Stimulated activated naive CD4-positive, alpha-beta T cell treated with Interleukin-2 at 50 U/mL for 16 hours (primary cell): ENCODE measurements at places on chromosomes 13 and 19.

DNA sequence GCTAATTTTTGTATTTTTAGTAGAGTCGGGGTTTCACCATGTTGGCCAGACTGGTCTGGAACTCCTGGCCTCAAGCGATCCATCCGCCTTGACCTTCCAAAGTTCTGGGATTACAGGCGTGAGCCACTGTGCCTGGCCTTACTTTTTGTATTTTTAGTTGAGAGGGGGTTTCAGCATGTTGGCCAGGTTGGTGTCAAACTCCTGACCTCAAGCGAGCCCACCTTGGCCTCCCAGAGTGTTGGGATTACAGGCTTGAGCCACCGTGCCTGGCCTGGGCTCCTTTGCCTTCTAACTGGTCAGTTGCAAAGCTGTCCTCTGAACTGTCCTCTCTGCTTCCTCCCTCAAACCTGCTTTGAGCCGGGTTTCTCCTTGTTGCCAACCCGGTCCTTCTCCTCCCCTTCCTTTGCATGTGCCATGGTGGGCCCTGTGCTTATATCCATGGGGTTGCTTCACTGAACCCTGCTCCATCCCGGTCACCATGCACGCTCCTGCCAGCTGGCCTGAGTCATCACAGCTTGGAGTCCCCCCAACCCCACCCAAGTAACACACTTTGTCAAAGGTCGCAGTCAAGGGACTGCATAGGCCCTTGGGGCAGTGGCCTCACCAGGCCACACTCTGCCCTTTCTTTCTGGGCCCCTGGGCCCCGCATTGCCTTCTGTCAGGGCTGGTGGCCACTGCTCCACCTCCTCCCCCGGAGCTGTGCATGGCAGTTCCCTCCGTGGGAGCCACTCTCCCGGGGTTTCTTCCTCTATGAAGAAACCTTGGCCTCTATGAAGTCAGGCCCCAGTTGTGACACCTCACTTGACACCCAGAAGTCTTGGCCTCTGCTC lies 21.2 kb downstream of the WTIP start:
- no peak for DNase-seq

- no peak for DNase-seq
Observed at GRCh38 chr19:6273701-6274601, 5.8 kb downstream of the MLLT1 start.

- DNase-seq, result no peak
Observed at GRCh38 chr13:64997438-64997837, 2232.7 kb downstream of the PCDH9 start.

DNA sequence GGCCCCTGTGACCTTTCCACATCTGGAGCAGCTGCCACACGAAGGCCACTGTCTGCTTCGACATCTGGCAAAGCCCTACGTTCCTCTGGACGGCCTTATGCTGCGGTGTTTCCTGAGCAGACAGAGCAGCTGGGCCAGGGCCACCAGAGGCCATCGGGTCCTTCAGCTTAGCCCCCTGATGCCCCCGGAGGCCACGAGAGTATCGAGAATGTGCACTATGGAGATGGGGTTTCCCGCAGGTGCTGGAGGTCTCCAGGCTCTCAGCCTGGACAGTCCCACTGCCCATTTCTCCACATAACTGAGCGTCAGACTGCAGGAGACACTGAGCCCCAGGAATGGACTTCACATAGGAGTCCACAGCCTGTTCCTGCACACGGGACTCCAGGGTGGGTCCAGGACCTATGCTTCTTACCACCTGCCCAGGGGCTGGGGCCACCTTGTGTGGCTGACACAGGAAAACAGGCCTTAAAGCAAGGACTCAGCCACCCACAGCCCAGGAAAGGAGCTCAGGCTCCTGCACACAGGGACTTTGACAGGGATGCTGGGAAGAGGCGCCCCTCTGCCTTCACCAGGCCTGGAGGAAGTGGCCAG lies 80.7 kb downstream of the SLC7A1 start:
- no peak for DNase-seq

- no peak for DNase-seq
Observed at GRCh38 chr13:106493533-106494220, 41.8 kb downstream of the EFNB2 start.

GRCh38 chr13:112674412-112675365 lies 15.1 kb upstream of the ATP11A start:
- DNase-seq, result no peak

GRCh38 chr19:35558400-35559280 lies 4.8 kb downstream of the ATP4A start:
- no peak for DNase-seq
